ENCODE measurements at places on chromosomes 3 and 15. TPM values are rescaled to one million over a fixed set of nuclear protein-coding genes. Genes with fewer than 3 reads are reported as not detected.
A peak's percentile ranks its signal among the peaks of the same experiment; 100 is the strongest.

The IGSF11 gene
- not detected for total RNA-seq

The ZNF662 gene
- 5.0 TPM for total RNA-seq

The CNTN4 gene
- total RNA-seq, result 0.62 TPM

- DNase-seq, result no peak
- no peak overlapping the region for H3K27ac ChIP-seq
- peaks cover 31% of the 10 kb centered on the region for H3K36me3 ChIP-seq
- no peaks in the 10 kb centered on the region for H3K27me3 ChIP-seq
- H3K4me3 ChIP-seq, result no peak overlapping the region
Measured at GRCh38 chr15:49229922-49230321, 59.9 kb downstream of the GALK2 start.

- no peak overlapping the region for H3K4me3 ChIP-seq
- H3K27ac ChIP-seq, result no peak overlapping the region
- peaks cover 7% of the 10 kb centered on the region for H3K36me3 ChIP-seq
- no peak for DNase-seq
- peaks cover 17% of the 10 kb centered on the region for H3K4me1 ChIP-seq
- no peaks in the 10 kb centered on the region for H3K27me3 ChIP-seq
Measured at GRCh38 chr3:190545191-190545590, 31.3 kb downstream of the IL1RAP start.

- H3K4me1 ChIP-seq, result peaks cover 6% of the 10 kb centered on the region
- H3K36me3 ChIP-seq, result peaks cover 8% of the 10 kb centered on the region
- H3K27me3 ChIP-seq, result no peaks in the 10 kb centered on the region
- no peak for DNase-seq
- no peak overlapping the region for H3K27ac ChIP-seq
Measured at GRCh38 chr3:94115482-94115881, 52.6 kb downstream of the NSUN3 start.

- H3K4me1 ChIP-seq, result no peaks in the 10 kb centered on the region
- DNase-seq, result no peak
- H3K36me3 ChIP-seq, result no peaks in the 10 kb centered on the region
Measured at GRCh38 chr3:32614956-32615355, 44.3 kb upstream of the DYNC1LI1 start.

- H3K27ac ChIP-seq, result peak overlapping the region; percentile 81
- peaks cover 85% of the 10 kb centered on the region for H3K4me1 ChIP-seq
- H3K4me3 ChIP-seq, result peak overlapping the region; percentile 87
- H3K27me3 ChIP-seq, result no peaks in the 10 kb centered on the region
- peak; percentile 80 for DNase-seq
Measured at GRCh38 chr15:64697911-64698369, 77.4 kb downstream of the RBPMS2 start.

DNA sequence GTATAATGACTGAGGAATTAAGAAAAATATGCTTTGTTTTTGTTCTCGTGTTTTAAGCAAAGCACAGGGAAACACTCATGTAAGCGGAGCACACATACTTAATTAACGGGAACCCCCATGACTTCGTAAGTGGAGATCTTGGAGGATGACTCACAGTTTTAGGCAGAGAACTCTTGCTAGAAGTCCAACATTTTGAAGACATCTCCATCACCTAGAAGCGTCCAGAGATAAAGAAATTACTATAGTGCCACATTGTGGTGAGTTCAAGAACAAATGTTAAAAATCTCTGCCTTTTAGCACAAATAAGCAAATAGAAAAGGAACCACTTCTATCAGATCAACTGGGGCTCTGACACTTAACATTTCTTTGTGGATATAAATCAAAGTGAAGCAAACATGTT, 194.1 kb upstream of the ARHGEF26 start:
- H3K36me3 ChIP-seq, result no peaks in the 10 kb centered on the region
- no peak overlapping the region for H3K27ac ChIP-seq
- no peaks in the 10 kb centered on the region for H3K4me1 ChIP-seq
- H3K27me3 ChIP-seq, result peaks cover 7% of the 10 kb centered on the region
- DNase-seq, result no peak

DNA sequence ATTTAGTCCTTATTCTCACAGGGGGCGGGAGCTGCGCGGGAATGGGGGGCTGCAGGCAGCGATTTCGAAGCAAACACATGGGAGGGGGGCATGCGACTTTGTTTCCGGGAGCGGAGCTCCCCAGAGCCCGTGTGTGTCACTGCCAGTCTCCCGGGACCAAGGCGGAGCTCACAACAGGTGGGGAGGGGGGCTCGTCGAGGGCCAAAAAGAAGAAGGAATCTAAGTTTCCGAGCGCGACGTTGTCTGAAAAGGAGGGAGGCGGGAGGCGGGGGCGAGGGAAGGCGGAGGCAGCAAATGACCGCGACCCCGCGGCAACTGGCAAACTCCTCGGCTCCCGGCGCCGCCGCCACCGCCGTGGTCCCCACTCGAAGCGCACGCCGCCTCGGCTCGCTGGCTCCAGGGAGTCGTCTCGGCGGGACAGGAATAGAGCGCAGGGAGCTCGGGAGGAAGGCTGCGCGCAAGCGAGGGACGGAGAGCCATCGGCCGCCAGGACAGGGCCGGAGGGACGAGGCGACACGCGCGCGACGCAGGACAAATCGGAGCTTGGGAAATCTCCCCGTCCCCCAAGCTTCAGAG, 1.4 kb downstream of the FOXP1 start:
- peak overlapping the region; percentile 97 for H3K27ac ChIP-seq
- peaks cover 8% of the 10 kb centered on the region for H3K36me3 ChIP-seq
- H3K27me3 ChIP-seq, result no peaks in the 10 kb centered on the region

Data from activated T-cell treated with anti-CD3 and anti-CD28 coated beads, Interleukin-2, amount 50 U/mL, for 72 hours (primary cell).